ENCODE measurements at places on chromosomes 12 and 14. TPM values are rescaled to one million over a fixed set of nuclear protein-coding genes. Genes with fewer than 3 reads are reported as not detected.

Gene ANP32D
- total RNA-seq, result not detected

Gene SSTR1
- not detected for total RNA-seq

Gene TUNAR
- not detected for total RNA-seq

Gene TRPV4
- total RNA-seq, result not detected

Gene OAS2
- 148 TPM for total RNA-seq

Gene CMKLR1
- total RNA-seq, result not detected

DNA sequence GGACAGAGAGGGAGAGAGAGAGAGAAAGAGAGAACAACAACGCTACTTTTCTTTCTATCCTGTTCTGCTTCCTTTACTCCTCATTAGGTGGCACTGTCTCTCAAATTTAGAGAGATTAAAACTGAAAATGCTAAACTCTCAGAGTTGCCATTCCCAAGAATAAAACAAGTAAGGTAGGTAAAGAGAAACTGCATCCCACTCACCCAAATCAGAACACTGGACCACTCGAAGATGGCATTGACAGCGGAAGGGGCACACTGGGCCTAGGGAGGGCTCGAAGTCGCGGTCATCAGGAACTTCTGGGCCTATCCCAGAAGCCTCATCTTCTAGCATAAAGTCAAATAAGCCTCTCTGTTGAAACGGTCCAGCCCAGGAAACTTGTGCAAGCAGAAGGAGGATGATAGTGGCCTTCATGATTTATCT, 4.5 kb downstream of the DCN start:
- no peaks in the 10 kb centered on the region for H3K36me3 ChIP-seq
- no peak overlapping the region for H3K27ac ChIP-seq
- H3K27me3 ChIP-seq, result no peaks in the 10 kb centered on the region
- no peak for DNase-seq
- H3K4me1 ChIP-seq, result no peaks in the 10 kb centered on the region

DNA sequence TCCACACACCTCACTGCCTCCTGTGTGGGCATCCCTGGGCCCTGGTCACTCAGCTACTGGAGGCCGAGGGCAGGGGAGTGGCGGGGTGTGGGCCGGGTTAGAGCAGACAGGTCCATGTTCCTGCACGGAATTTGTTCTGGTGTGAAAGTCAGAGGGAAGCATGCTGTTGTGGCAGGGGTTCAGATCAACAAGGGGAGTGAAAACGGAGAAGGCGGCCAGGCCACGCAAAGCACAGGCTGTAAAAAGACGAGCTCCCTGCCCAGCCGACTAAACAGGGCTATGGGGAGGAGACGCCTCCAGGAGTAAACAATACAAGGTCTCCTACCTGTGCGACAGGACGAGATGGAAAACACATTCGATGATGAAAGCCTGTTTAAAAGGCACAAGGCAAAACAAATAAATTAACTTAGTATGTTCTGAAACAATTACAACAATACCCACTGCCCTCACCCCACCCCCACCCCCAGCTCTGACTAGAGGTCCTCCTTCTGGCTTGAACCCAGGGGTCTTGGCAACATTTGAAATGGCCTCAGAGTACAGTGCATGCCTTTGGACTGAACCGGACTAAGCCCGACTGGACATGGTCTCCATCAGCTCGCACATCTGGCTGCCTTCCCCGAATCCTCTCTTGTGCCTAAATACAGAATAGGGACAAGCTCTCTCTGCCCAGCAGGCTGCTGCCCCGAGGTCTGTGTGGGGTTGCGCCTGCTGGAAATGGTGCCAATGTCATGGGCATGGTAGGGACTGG, 274.9 kb upstream of the DIO3 start:
- H3K4me1 ChIP-seq, result no peaks in the 10 kb centered on the region
- no peak overlapping the region for H3K27ac ChIP-seq
- no peak overlapping the region for H3K4me3 ChIP-seq
- no peak for DNase-seq
- peaks cover 24% of the 10 kb centered on the region for H3K27me3 ChIP-seq

GRCh38 chr12:89777733-89778379, 69.2 kb upstream of the ATP2B1 start:
- no peaks in the 10 kb centered on the region for H3K27me3 ChIP-seq
- DNase-seq, result no peak
- H3K4me3 ChIP-seq, result no peak overlapping the region
- H3K27ac ChIP-seq, result no peak overlapping the region
- H3K4me1 ChIP-seq, result no peaks in the 10 kb centered on the region

DNA sequence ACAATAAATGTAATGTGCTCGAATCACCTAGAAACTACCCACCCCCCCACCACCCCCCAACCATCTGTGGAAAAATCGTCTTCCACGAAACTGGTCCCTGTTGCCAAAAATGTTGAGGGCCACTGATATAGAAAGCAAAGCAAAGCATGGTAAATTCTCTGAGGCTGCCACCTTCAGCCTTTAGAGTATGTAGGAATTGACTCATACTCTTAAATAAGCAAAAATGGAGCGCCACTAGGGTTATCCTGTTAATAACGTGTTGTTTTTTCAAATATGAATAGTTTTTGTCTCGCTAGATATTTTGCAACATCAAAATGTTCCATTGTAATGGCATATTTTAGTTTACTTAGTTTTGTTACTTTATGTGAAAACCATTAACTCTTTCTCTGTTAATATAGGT, 18.2 kb downstream of the DYNC1H1 start:
- H3K4me1 ChIP-seq, result peaks cover 12% of the 10 kb centered on the region
- no peak overlapping the region for H3K4me3 ChIP-seq
- H3K36me3 ChIP-seq, result peaks cover 56% of the 10 kb centered on the region
- H3K27ac ChIP-seq, result no peak overlapping the region
- no peaks in the 10 kb centered on the region for H3K27me3 ChIP-seq

- H3K36me3 ChIP-seq, result peaks cover 46% of the 10 kb centered on the region
- no peak for DNase-seq
- H3K27ac ChIP-seq, result no peak overlapping the region
- no peaks in the 10 kb centered on the region for H3K4me1 ChIP-seq
These were observed 4.4 kb upstream of the GPD1 start for GRCh38 chr12:50099302-50100008.

DNA sequence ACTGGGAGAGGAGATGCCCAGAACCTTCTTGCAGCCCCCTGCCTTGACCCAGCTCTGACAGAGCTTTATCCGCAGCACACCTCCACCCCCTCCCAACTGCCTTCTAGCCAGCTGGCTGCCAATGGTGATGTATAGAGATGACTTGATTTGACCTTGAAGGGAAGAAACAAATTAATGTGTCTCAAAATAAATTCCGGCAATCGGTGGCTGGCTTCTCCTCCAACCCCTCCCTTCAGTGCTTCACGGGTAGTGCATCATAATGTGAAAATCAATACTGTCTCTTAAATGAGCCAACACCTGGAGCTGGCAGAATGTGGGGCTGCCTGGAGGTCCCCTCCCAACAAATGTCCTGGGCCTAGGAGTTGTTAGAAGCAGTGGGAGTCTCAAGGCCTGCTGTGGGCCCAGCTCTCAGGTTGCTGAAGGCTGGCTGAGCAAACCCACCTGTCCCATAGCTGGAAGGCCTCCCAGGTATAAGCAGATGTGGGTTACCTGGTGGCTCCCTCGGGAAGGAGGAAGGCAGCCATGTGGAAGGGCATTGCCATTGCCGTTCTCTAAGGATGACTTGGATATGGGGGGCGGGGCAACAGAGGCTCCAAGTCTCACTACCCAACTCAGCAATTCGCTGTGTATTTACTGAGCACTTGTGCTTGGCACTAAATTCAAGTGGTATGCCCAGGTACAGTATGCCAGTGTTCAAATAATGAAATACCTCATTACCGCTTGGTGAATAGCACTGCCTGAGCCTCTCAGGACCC, 23.2 kb downstream of the HSPB8 start:
- H3K4me1 ChIP-seq, result no peaks in the 10 kb centered on the region
- H3K27me3 ChIP-seq, result no peaks in the 10 kb centered on the region
- no peak overlapping the region for H3K4me3 ChIP-seq
- no peak overlapping the region for H3K27ac ChIP-seq
- no peak for DNase-seq

- no peak overlapping the region for H3K27ac ChIP-seq
- H3K4me3 ChIP-seq, result no peak overlapping the region
- DNase-seq, result no peak
- H3K27me3 ChIP-seq, result no peaks in the 10 kb centered on the region
- peaks cover 44% of the 10 kb centered on the region for H3K36me3 ChIP-seq
These were observed 1.0 kb downstream of the ORMDL2 start for GRCh38 chr12:55818886-55819285.

DNA sequence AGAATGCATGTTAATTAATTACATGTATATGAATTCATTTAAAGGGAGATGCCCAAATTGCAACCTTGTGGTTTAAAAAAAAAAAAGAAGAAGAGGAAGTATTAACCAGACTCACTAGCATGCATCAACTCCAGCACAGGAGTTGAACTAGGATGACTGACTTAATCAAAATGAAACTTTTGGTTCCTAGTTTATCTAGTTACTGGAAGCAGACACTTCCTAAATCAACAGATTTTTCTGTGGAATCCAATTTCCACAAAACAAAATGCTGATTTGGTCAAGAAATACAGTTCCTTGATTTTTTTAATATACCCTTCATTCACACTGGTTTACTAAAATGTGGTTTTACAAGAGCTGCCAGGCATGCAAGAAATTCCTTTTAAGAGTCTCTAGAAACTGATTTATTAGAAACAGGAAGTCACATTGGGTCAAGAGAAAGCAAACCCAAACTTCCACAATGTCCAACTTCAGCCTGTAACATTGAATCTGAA, 41.6 kb downstream of the ITPR2 start:
- no peak overlapping the region for H3K27ac ChIP-seq

- H3K36me3 ChIP-seq, result no peaks in the 10 kb centered on the region
- no peak overlapping the region for H3K4me3 ChIP-seq
- no peak for DNase-seq
- H3K27me3 ChIP-seq, result no peaks in the 10 kb centered on the region
These were observed 28.5 kb downstream of the TUBA1A start for GRCh38 chr12:49160399-49160798.

GRCh38 chr12:126936181-126936851, 1330.7 kb upstream of the TMEM132C start:
- H3K27ac ChIP-seq, result no peak overlapping the region
- H3K4me3 ChIP-seq, result no peak overlapping the region
- H3K27me3 ChIP-seq, result no peaks in the 10 kb centered on the region
- no peaks in the 10 kb centered on the region for H3K4me1 ChIP-seq
- no peaks in the 10 kb centered on the region for H3K36me3 ChIP-seq

- no peak overlapping the region for H3K4me3 ChIP-seq
- no peak for DNase-seq
- no peaks in the 10 kb centered on the region for H3K36me3 ChIP-seq
These were observed 331.6 kb upstream of the STXBP6 start for GRCh38 chr14:25381498-25381897.

Data from activated CD4-positive, alpha-beta memory T cell treated with anti-CD3 and anti-CD28 coated beads for 36 hours (primary cell).